ENCODE measurements at places on chromosomes 12 and 14.

DNA sequence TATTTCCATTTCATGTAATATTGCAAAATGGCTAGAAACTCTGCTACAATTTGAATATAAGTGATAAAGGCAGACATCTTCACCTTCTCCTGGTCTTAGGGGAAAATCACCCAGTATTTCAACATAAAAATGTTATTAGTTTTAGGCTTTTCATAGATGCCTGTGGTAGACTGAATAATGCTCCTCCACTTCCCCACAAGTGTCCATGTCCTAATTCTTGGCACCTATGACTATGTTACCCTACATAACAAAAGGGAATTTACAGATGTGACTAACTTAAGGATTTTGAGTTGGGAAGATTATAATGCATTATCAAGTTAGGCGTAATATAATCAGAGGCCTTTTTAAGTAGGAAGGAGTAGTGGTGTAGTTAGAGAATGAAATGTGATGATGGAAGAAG is 196.4 kb downstream of the TMTC3 start:
- H3K4me1 ChIP-seq: no peaks in the 10 kb centered on the region
- H3K36me3 ChIP-seq: no peaks in the 10 kb centered on the region
- no peaks in the 10 kb centered on the region for H3K27me3 ChIP-seq
- H3K4me3 ChIP-seq: no peak overlapping the region

DNA sequence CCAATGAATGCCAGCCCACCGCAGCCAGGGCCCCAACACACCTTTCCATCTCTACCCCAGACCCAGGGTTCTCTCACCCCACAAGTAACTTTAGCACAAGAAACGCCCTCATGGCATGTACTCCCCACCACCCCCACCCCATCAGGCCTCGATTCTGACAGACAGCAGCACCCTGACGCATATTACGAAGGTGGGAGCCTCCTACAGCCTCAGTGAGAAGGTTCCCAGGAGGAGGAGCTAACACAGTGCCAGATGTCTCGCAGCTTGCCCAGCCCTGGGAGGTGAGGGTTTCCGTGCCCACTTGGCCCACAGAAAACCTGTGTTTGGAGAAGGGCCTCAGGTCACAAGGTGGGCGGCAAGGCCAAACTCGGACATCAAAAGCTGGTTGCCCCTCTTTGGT is 32.4 kb downstream of the CCDC88C start:
- peaks cover 85% of the 10 kb centered on the region for H3K4me1 ChIP-seq
- H3K36me3 ChIP-seq: peaks cover 47% of the 10 kb centered on the region
- no peak overlapping the region for H3K4me3 ChIP-seq
- no peak for DNase-seq
- H3K27ac ChIP-seq: no peak overlapping the region

DNA sequence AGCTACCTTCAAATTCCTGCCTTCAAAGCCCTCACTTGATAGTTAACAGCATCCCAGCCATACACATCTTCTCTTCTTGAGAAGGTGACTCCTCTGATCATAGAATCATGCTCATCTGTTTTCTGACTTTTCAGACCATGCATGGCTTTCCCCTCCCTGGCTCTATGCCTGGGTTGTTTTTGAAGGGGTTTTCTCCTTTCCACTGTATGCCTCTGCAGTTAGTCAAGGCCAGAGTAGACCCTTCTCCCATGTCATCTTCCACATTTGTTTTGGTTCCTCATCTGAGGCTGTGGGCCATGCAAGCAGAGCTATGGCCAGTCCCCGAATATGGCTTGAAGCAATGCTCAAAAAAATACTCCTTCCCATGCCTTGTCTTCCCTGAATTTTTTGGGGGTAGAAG is 14.3 kb upstream of the MCRS1 start:
- DNase-seq: no peak
- H3K4me1 ChIP-seq: peaks cover 15% of the 10 kb centered on the region
- no peak overlapping the region for H3K4me3 ChIP-seq
- no peak overlapping the region for H3K27ac ChIP-seq
- no peaks in the 10 kb centered on the region for H3K27me3 ChIP-seq
- H3K36me3 ChIP-seq: peaks cover 4% of the 10 kb centered on the region

GRCh38 chr14:32427726-32428528 is 98.8 kb downstream of the AKAP6 start:
- H3K4me1 ChIP-seq: no peaks in the 10 kb centered on the region
- no peaks in the 10 kb centered on the region for H3K27me3 ChIP-seq
- no peak overlapping the region for H3K4me3 ChIP-seq
- H3K36me3 ChIP-seq: no peaks in the 10 kb centered on the region

- H3K27me3 ChIP-seq: peaks cover 3% of the 10 kb centered on the region
- peaks cover 51% of the 10 kb centered on the region for H3K4me1 ChIP-seq
- H3K27ac ChIP-seq: peak overlapping the region; percentile 92
Measured at GRCh38 chr14:93333631-93334103, 831 bp upstream of the BTBD7 start.

- no peaks in the 10 kb centered on the region for H3K27me3 ChIP-seq
- H3K36me3 ChIP-seq: no peaks in the 10 kb centered on the region
- H3K27ac ChIP-seq: no peak overlapping the region
- no peaks in the 10 kb centered on the region for H3K4me1 ChIP-seq
Measured at GRCh38 chr12:131042834-131043245, 89.1 kb downstream of the ADGRD1 start.

DNA sequence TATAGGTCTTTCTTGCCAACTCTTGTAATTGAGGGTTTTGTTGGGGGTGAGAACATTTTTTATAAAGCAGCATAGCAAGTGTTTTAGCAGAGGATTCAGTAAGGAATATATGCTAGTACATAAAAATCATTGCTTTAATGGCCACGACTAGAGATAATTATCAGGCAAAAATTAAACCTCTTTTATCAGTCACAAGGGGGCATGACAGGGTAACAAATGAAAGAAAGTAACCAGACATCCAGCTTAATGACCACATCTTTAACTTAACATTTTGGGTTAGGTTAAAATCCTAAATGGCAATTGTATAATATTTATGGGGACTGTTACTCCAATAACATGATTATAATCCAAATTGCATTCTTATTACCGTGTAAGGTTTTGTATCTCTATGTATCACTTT is 119.6 kb downstream of the LRRIQ1 start:
- H3K27ac ChIP-seq: no peak overlapping the region
- H3K4me3 ChIP-seq: no peak overlapping the region
- H3K4me1 ChIP-seq: no peaks in the 10 kb centered on the region
- DNase-seq: no peak
- H3K27me3 ChIP-seq: no peaks in the 10 kb centered on the region

GRCh38 chr12:74129702-74130101 is 407.9 kb upstream of the ATXN7L3B start:
- no peak for DNase-seq
- no peaks in the 10 kb centered on the region for H3K36me3 ChIP-seq
- H3K4me3 ChIP-seq: no peak overlapping the region
- no peaks in the 10 kb centered on the region for H3K27me3 ChIP-seq
- H3K4me1 ChIP-seq: no peaks in the 10 kb centered on the region

GRCh38 chr12:77584860-77585259 is 245.8 kb upstream of the NAV3 start:
- H3K36me3 ChIP-seq: no peaks in the 10 kb centered on the region
- H3K4me1 ChIP-seq: no peaks in the 10 kb centered on the region
- no peak overlapping the region for H3K27ac ChIP-seq
- DNase-seq: no peak
- H3K4me3 ChIP-seq: no peak overlapping the region
- no peaks in the 10 kb centered on the region for H3K27me3 ChIP-seq

DNA sequence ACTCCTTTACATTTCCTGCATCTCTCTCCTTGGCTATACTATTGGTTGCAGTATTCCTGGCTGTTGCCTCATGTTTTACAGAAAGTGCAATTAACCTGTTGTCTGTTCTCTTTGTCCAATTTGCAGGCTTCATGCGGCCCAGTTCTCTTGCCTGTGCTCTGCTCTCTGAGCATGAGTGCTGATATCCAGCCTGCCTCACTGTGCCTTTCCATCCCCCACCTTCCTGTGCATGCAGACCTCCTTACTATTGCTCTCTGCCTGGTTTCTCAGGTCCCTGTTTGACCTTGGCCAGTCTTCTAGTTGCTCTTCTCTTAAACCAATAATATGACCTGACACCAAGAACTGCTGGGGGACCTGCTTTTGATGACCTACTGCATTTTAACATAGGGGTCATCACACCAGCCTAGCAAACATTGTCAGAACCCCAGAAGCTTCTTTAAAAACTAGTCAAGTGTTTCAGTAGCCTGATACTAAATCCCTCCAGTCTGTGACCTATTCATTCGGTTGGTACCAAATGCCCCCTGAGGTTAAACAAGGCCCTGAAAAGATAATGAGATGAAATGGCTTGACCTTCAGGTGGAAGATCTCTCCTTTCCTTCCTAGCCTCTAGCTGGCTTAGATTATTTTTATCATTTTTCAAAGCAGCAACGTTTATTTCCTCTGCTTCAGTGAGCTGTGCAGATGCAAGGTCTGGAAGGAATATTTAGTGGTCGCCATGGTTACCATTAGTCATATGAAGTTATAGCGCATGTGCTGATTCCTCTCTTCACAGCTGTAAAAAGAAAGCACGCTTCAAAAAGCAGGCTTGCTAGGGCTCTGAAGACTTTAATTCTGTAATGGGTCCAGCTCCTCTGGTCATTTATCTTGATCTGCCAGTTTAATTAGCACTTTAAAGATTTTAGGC is 216.5 kb downstream of the PHLDA1 start:
- H3K36me3 ChIP-seq: no peaks in the 10 kb centered on the region
- H3K27ac ChIP-seq: no peak overlapping the region
- no peaks in the 10 kb centered on the region for H3K4me1 ChIP-seq
- no peak overlapping the region for H3K4me3 ChIP-seq

DNA sequence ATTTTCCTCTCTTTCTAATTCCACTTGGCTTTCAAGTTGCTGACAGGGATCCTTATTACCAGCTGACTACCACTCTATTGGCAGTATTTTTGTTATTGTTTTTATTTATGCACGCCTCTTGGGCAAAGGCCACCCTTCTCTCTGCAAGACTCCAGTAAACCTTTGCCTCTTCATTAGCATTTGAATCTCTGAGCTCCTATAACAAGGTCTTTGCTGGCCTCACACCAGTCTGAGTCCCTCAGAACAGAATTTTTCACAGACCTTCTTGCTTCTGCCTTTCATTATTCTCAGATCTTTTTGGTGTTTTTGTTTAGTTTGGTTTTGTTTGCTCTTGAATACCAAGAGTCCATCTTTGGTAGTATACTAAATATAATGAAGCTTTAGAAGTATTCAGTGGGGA is 145.9 kb downstream of the PDZRN4 start:
- no peak overlapping the region for H3K4me3 ChIP-seq
- H3K36me3 ChIP-seq: no peaks in the 10 kb centered on the region
- no peaks in the 10 kb centered on the region for H3K4me1 ChIP-seq
- no peaks in the 10 kb centered on the region for H3K27me3 ChIP-seq

- no peaks in the 10 kb centered on the region for H3K36me3 ChIP-seq
- H3K27ac ChIP-seq: no peak overlapping the region
- no peaks in the 10 kb centered on the region for H3K4me1 ChIP-seq
- H3K4me3 ChIP-seq: no peak overlapping the region
- H3K27me3 ChIP-seq: no peaks in the 10 kb centered on the region
Measured at GRCh38 chr14:45947830-45948229, 694.8 kb upstream of the MIS18BP1 start.

DNA sequence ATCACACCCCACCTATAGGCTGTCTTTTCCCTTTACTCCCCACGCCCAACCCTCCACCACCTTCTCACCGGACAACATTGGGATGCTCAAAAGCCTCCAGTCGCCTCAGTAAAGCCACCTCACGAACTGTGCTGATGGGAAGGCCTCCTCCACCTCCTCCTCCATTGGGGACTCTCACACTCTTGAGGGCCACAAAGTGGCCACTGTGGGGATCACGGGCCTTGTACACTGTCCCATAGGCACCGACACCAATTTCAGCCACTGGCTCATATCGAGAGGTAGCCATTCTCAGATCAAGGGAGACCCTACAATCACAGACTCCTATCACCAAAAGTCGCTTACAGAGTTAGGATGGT is 700 bp downstream of the CDK4 start:
- DNase-seq: no peak
- H3K27ac ChIP-seq: peak overlapping the region; percentile 94
- H3K4me3 ChIP-seq: peak overlapping the region; percentile 98
- H3K4me1 ChIP-seq: peaks cover 57% of the 10 kb centered on the region
- peaks cover under 1% of the 10 kb centered on the region for H3K27me3 ChIP-seq

DNA sequence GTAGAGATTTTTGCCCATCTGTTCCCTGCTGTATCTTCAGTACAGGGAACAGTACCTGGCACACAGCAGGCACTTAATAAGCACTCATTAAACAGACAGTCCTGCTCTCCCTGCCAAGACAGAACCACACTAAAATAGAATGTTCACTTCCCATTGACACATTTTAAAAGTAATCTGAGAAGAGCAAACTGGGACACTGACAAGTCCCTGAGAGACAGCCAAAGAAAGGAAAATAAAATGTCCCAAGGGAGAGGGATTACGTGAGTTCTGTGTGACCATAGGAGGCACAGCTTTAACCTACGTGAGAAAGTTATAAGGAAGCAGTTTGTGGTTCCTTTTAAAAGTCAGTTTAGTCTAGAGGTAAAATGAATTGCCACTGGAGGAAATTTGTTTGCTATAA is 43.9 kb upstream of the SYCP3 start:
- no peak overlapping the region for H3K4me3 ChIP-seq
- DNase-seq: no peak
- H3K36me3 ChIP-seq: peaks cover 38% of the 10 kb centered on the region
- H3K27me3 ChIP-seq: no peaks in the 10 kb centered on the region
- H3K4me1 ChIP-seq: peaks cover 6% of the 10 kb centered on the region

- no peaks in the 10 kb centered on the region for H3K27me3 ChIP-seq
- no peak overlapping the region for H3K27ac ChIP-seq
- no peak overlapping the region for H3K4me3 ChIP-seq
- H3K36me3 ChIP-seq: no peaks in the 10 kb centered on the region
- no peak for DNase-seq
- no peaks in the 10 kb centered on the region for H3K4me1 ChIP-seq
Measured at GRCh38 chr12:106062693-106063092, 76.1 kb downstream of the NUAK1 start.

- no peaks in the 10 kb centered on the region for H3K27me3 ChIP-seq
- DNase-seq: no peak
- no peak overlapping the region for H3K4me3 ChIP-seq
Measured at GRCh38 chr14:83714151-83714550, 1815.8 kb upstream of the FLRT2 start.

DNA sequence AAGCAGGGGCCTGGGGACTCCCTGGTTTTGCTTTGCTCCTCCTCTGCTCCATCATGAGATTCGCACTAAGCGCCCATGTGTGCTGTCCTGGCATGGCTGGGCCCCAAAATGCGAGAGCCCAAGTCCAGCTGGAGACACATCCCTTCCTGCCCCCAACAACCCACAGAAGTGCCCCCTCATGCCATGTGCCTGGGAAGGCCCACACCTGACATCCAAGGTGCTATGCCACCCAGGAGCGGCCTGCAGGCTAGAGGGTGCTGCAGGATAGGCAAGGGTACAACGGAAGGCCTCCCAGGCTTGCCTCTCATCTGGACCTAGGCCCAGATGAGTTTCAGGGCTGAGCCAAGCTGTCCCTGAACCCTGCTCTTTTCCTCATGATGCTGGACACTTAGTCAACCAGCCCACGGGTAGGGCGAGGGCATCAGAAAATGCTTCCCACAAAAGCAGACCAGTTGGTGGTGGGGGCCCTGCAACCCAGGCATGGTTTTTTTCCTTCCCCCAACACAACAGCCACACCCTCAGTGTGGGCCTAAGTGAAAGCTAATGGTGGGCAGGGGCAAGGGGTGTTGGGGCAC is 13.2 kb upstream of the KRT80 start:
- H3K27me3 ChIP-seq: peaks cover 79% of the 10 kb centered on the region
- no peaks in the 10 kb centered on the region for H3K4me1 ChIP-seq
- DNase-seq: no peak
- H3K36me3 ChIP-seq: no peaks in the 10 kb centered on the region
- no peak overlapping the region for H3K4me3 ChIP-seq

GRCh38 chr14:94707494-94707893 is 62.4 kb downstream of the GSC start:
- no peaks in the 10 kb centered on the region for H3K4me1 ChIP-seq
- no peak overlapping the region for H3K27ac ChIP-seq
- DNase-seq: no peak
- no peaks in the 10 kb centered on the region for H3K36me3 ChIP-seq
